Stimulated activated CD4-positive, alpha-beta T cell treated with anti-CD3 and anti-CD28 coated beads, Interleukin-12 subunit alpha, Interleukin-12 subunit beta, amount 100 ng/mL, for 24 hours (primary cell): ENCODE measurements at places on chromosomes 6 and 20.

DNA sequence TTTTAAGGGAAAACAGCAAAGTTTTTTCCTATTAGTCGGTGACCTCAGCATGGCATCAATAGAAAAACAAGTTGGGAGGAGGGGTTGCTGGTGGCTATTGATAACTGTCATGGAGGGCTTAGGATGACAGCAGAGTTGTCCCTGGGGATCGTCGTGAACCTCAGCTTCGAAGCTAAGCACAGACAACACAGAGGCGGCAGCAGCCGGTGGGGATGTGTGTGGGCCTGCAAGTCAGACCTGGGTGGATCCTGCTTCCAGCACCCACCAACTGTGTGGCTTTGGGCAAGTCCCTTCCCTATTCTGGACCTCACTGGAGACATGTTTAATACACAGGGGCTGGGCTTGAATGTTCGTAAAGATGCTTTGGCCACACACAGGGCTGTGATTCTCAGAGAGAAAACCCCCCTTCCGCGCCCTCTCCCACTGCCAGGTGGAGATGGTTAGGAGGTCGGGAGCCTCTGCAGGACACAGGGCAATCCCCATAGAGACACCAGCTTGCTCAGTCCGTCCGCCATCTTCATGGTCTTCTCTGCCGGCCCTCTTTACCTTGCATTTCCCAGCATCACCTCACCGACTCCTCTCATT lies 83.1 kb upstream of the TOX2 start:
- DNase-seq = no peak

GRCh38 chr6:37013516-37014491 lies 8.3 kb downstream of the FGD2 start:
- DNase-seq = no peak

DNA sequence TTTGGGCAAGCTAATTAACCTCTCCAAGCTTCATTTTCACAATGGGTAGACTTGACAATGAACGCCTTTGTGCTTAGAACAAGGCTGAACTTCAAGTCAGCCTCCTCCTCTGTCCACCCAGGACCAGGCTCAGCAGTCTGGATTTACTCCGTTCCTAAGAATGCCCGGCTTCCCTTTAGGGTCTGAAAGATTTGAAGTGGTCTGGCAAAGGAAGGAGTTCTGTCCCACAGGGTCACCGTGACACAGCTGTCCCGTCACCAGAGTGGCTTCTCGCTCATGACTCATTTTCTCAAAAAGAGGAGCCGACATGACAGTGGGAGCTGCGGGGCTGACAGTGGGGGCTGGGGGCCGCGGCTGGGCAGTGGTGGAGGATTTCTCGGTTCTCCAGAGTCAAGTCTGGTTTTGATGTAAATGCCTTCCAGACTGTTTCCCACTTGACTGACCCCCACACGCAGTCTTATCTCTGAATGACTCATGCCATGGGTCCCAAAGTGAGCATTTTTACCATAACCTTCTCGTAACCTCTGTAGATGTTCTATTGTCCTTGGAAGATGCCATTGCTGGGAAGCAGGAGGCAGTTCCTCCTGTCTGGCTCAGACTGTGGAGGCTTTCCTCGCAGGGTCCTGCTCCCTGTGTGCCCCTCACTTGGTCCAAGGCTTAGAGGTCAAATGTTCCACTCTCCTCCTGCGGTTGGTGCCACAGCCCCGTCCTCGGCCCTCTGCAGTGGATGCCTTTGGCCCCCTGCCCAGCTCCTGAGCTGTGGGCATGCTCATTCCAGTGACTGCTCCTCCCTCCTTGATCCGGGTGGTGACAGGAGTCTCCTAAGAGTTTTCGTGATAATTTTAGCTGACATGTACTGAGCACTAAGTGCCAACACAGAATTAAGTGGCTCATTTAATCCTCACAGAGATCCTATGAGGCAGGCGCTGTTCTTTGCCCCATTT lies 253.1 kb downstream of the FNDC1 start:
- DNase-seq = no peak

GRCh38 chr6:161168281-161168891 lies 105.5 kb downstream of the AGPAT4 start:
- no peak for DNase-seq

GRCh38 chr6:97427648-97428047 lies 144.6 kb upstream of the MMS22L start:
- DNase-seq = no peak
